ENCODE measurements at places on chromosomes 12 and 14. TPM values are rescaled to one million over a fixed set of nuclear protein-coding genes. Genes with fewer than 3 reads are reported as not detected.

GRCh38 chr12:82867762-82868500, 181.2 kb downstream of the TMTC2 start:
- H3K4me3 ChIP-seq: no peak overlapping the region
- no peak for DNase-seq
- no peaks in the 10 kb centered on the region for H3K36me3 ChIP-seq

- DNase-seq: peak; percentile 50
- peaks cover 7% of the 10 kb centered on the region for H3K27me3 ChIP-seq
- H3K4me1 ChIP-seq: peaks cover 30% of the 10 kb centered on the region
- peaks cover 12% of the 10 kb centered on the region for H3K36me3 ChIP-seq
- H3K4me3 ChIP-seq: peak overlapping the region; percentile 86
Measured at GRCh38 chr12:24948420-24948756, 513 bp downstream of the BCAT1 start.

DNA sequence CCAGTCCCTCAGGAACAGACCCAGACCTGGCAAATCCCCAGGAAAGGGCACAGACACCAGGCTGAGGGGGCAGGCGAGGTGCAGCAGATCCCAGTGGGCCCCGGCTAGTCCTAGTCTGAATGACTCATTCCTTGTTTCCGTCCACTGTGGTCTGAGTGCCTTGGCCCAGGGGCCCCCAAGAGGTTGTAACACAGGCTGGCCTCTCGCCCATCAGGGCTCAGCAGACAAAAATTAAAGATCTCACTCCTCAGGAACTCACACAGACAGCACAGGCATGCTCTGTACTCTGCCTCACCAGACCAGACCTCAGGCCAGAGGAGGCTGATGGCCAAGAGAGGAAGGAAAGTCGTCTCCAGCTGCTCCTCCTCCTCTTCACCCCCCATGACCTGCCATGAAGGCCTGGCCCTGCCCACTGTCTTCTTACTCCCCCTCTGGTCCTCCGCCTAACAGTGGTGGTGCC, 7.7 kb upstream of the LTBP2 start:
- H3K27me3 ChIP-seq: peaks cover 59% of the 10 kb centered on the region
- H3K36me3 ChIP-seq: no peaks in the 10 kb centered on the region
- H3K4me3 ChIP-seq: no peak overlapping the region
- H3K4me1 ChIP-seq: peaks cover 54% of the 10 kb centered on the region
- peak overlapping the region; percentile 12 for H3K27ac ChIP-seq

- H3K4me3 ChIP-seq: no peak overlapping the region
- no peak for DNase-seq
- H3K27me3 ChIP-seq: peaks cover 4% of the 10 kb centered on the region
- no peaks in the 10 kb centered on the region for H3K36me3 ChIP-seq
- no peak overlapping the region for H3K27ac ChIP-seq
Measured at GRCh38 chr12:55067701-55068100, 47.9 kb downstream of the NEUROD4 start.

Gene PLA2G1B
- not detected for total RNA-seq

Measured in activated CD8-positive, alpha-beta T cell treated with anti-CD3 and anti-CD28 coated beads, Interleukin-2, amount 10 ng/mL, durations not matched to agents 7 days and 5 days (primary cell).